ENCODE measurements at places on chromosomes 16 and 17.

DNA sequence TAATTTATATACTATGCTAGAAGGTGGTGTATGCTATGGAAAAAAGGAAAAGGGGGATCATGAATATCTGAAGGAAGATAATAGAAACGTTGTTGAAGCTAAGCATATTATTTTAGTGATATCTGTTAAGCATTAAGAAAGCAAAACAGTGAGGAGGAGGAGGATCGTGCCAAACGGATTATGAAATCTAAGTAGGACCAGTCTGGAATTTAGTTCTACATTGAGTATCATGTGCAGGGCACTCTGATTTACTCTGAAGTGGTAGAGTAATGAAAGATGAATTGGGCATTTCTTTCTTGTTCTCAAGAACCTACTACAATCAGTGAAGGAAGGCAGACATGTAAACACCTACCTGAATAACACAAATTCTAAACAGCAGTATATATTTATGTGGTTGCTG is 195.3 kb downstream of the CYB561 start:
- no peak for DNase-seq

- DNase-seq = no peak
Measured at GRCh38 chr16:35497399-35497798, 2038.0 kb downstream of the TP53TG3F start.

GRCh38 chr16:67936124-67936879 is at the start of gene PSMB10:
Gene PSMB10, minus strand, starts transcription at chr16:67936850. Its CDS starts 101 bp downstream, at chr16:67936749.
- DNase-seq = no peak

DNA sequence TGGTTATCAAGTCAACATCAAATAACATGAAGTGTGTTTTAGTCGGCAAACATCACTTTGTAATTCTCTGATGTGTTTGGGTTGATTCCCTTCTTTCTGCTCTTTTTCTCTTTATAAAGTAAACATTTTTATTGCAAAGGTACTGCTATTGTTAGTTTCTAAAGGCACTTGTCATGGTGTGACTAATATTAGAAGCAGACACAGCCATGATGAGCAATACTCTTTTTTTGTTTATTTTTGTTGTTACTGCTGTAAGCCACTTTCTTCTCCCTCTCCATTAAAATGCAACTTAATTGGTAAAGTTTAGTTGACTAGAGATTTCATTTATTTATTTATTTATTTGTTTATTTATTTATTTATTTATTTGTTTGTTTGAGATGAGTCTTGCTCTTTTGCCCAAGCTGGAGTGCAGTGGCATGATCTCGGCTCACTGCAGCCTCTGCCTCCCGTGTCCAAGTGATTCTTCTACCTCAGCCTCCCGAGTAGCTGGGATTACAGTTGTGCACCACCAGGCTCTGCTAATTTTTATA is 424.7 kb downstream of the WWOX start:
- DNase-seq = no peak

DNA sequence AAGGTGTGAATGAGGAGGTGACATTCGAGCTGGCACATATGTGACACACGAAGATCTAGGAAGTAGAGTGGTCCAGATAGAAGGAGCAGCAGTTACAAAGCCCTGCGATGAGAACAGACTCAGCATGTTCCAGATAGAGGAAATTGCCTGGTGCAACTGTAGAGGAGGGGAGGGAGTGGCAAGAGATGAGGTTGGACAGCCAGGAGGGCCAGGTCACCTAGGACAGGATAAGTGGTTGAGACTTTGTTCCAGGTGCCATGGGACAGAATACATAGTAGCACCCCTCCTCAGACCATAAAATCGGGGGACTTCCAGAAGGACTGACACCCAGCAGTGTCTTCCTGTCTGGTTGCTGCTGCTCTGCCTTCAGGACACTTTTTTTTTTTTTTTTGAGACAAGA is 11.0 kb upstream of the CENPT start:
- DNase-seq = no peak

DNA sequence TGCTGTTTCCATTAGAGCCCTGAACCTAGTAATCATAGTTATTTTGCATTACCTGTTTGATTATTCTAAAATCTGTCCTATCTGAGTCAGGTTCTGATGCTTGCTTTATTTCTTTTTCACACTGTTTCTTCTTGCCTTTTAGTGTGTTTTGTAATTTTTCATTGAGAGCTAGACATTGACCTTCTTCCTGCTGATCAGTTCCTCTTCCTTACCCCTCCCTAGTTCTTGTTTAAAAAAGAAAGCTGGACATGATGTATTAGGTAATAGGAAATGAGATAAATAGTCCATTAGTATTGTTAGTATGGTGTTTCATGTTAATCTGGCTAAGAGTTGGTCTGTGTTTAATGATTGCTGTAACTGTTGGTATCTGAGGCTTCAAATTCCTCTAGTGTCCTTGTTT is 13.4 kb downstream of the WWP2 start:
- DNase-seq = no peak

DNA sequence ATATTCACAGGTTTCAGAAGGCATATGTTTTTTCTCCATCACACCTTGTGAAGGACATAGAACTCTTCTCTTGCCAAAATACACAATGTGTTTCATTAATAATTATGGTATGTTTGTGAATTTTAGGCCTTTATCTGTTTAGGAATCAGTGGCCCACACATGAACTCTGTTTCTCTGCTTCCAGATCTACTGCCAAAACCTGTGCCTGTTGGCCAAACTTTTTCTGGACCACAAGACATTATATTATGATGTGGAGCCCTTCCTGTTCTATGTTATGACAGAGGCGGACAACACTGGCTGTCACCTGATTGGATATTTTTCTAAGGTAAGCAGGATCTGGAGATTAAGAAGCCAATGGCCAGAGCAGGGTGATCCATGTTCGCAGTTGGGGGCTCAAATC is 26.4 kb downstream of the TAC4 start:
- no peak for DNase-seq

DNA sequence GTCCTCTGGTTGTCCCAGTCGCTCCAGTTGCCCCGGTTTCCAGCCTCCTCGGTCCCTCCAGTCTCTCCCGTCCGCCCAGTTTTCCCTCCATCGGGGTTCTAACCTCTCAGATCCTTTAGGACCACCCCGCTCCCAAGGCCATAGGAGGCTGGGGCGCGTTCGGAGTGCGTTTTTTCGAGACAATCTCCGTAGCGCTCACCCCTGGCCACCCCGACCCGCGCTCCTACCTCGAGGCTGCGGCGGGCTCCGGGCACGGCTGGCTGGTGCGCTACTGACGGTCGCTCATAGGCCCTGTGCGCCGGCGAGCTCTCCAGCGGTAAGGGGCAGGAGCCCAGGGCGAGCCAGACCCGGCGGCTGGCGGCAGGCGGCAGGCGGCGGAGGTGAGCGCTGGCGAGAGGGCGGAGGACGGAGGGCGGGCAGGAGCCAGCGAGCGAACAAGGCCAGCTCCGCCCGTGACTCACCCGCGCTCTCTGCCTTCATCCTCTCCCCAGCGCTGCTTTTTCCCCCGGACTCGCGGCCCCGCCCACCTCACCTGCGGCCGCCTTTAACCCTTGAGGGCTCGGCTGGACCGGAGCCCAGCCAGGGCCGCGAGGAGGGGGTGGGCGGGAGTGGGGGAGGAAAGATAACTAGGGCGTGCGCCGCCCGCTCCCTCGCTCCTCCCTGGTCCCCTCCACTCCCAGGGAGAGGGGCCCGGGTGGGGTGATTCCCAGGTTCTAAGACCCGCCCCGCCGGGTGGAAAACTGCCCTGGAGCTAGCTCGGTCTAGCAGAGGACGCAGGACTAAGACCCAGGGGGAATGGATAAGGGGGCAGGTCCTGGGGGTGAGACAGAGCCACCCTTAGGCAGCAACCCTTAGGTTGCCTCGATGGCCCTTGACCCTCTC is at the start of gene SP6:
TSS of gene SP6 (minus strand) at position 472 of the 882 bp plus-strand sequence. CDS start 2,734 bp downstream, outside the sequence.
- peak; percentile 71 for DNase-seq

DNA sequence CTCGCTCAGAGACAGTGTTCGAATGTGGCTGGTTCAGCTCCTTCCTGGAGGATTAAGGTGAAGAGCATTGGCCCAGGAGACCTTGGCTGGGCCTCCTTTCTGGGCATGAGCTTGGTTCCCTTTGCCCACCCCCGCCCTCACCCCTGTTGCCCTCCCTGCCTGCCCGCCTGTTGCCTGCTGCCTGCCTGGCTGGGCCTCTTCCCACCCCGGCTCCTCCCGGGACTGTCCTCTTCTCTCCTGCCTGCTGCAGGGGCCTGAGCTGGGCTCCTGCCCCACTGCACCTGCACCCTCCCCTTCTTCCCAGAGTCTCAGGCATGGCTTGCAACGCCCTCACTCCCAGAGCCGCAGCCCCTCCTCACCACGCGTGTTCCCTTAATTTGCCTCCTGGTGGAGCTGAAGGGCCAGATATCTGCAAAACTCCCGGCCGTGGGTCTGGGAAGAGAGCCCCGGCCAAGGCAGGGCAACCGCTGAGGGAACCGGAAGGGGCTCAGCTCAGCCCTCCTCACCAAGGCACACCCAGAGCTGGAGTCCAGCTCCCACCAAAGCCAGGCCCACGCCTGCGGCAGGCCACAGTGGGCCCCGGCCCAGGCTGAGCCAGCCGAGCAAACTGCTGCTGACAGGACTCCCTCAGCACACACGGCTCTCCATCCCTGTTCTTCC is 31.2 kb downstream of the MNT start:
- DNase-seq = no peak

GRCh38 chr17:56274491-56274890 is 121.2 kb downstream of the ANKFN1 start:
- DNase-seq = no peak

DNA sequence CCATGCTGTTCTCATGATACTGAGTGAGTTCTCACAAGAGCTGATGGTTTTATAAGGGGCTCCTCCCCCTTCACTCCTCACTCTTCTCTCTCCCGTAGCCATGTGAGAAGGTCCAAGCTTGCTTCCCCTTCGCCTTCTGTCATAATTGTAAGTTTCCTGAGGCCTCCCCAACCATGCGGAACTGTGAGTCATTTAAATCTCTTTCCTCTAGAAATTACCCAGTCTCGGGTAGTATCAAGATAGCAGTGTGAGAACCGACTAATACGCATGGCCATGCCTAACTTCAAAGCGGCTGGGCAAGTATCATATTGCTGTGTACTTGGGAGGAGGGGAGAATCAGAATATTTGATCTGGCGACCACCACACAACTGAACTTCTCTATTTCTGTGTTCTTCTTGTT is 88.3 kb downstream of the PRKCB start:
- no peak for DNase-seq

- no peak for DNase-seq
Measured at GRCh38 chr17:12637015-12637414, 28.7 kb upstream of the MYOCD start.

DNA sequence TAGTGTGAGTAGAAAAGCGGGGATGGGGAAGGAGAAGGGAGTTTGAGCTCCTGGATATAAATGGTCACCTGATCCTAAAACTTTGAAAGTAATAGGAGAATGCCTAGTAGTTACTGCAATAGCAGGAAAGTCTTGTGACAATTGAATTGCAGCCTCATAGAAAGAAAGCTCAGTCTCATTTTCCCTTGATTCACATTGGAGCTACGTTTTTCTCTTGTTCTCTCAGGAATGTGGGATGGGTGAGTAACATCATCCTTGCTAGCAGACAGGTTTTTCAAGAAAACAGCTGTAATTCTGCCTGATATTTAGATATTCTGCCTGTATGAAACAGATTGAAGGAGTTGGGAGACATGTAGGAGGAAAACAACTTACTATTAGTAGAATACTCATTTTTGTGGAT is 25.3 kb downstream of the SF3B3 start:
- DNase-seq = no peak

DNA sequence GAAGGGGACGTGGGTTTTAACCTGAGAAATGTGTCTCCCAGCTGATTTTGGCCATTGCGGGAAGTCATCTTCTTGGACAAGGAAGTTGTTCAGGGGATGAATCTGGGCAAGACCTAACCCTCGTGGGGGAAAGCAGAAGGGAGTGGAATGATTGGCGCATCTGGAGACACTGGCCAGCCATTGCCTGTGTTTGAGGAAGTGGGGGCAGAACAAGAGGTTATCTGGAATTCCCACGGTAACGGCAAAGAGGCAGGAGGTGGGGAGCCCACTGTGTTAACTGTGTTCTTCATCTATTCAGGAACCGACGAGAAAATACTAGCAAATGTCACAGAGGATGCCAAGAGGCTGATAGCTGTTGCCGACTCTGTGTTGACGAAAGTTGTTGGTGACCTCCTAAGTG is 66.9 kb downstream of the RNF213 start:
- no peak for DNase-seq

DNA sequence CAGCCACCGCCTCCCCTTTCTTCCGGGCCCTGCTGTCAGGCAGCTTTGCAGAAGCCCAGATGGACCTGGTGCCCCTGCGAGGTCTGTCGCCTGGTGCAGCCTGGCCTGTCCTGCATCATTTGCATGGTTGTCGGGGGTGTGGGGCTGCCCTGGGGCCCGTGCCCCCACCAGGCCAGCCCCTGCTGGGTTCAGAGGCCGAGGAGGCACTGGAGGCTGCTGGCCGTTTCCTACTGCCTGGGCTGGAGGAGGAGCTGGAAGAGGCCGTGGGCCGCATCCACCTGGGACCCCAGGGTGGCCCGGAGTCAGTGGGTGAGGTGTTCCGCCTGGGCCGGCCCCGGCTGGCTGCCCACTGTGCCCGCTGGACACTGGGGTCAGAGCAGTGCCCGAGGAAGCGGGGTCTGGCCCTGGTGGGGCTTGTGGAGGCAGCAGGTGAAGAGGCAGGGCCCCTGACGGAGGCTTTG is 5.5 kb upstream of the TGFB1I1 start:
- no peak for DNase-seq

GRCh38 chr16:74094514-74094913 is 202.1 kb upstream of the PSMD7 start:
- no peak for DNase-seq

GRCh38 chr17:9519583-9520272 is 55.9 kb downstream of the STX8 start:
- no peak for DNase-seq

DNA sequence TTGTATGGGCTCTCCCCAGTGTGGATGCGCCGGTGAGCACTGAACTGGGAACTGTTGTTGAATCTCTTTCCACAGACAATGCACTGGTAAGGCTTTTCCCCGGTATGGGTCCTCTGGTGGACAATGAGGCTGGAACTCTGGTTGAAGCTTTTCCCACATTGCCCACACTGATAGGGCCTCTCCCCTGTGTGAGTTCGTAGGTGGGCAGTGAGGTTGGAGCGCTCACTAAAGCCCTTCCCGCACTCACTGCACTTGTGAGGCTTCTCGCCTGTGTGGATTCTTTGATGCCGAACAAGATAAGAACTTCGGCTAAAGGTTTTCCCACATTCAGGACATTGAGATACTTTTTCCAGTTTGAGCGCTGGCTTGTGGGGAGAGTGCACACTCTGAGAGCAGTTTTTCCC is 17.8 kb downstream of the ZSCAN32 start:
- no peak for DNase-seq

- no peak for DNase-seq
Measured at GRCh38 chr16:82646504-82646903, 19.7 kb downstream of the CDH13 start.

- DNase-seq = no peak
Measured at GRCh38 chr16:85963753-85964285, 64.9 kb downstream of the IRF8 start.
